ENCODE measurements at places on chromosomes 11 and 22.
A peak's percentile ranks its signal among the peaks of the same experiment; 100 is the strongest.

DNA sequence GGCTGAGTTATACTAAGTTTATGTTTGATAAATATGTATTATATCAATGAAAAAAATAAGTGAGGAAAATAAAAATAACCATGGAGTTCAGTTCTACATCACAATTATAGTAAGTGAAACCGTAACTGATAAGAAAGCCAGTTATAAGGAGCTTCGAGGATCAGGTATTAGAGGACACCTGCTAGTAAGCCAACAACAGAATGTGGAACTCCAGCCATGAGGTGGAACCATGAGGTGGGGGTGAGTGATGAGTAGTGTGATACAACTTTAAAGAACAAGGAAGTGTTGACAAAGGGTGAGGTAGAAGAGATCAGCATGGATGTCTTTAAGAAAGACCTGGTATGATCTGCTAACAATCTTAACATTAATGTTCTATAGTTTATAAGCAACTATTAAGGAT is 452.9 kb downstream of the GUCY1A2 start:
- DNase-seq: no peak

GRCh38 chr11:29063630-29064361 is 953.0 kb downstream of the KCNA4 start:
- DNase-seq: no peak

DNA sequence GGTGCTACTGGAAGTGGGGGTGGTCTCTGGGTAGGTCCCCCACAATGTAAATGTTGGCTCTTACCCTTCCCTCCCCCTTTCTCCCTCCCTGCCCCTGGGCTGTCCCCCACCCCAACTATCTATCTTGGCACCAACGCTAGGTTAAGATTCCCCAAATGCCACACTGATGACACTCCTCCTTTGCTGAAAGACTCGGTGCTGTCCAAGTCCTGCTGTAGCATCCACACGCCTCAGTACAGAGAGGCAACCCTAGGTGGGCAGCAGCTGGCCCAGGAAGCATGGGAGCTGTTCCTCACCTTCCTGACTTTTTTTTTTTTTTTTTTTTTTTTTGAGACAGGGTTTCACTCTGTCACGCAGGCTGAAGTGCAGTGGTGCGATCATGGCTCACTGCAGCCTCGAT is 3.4 kb upstream of the KCTD17 start:
- no peak for DNase-seq

- DNase-seq: no peak
These were observed 13.9 kb downstream of the STX3 start for GRCh38 chr11:59769111-59769510.

DNA sequence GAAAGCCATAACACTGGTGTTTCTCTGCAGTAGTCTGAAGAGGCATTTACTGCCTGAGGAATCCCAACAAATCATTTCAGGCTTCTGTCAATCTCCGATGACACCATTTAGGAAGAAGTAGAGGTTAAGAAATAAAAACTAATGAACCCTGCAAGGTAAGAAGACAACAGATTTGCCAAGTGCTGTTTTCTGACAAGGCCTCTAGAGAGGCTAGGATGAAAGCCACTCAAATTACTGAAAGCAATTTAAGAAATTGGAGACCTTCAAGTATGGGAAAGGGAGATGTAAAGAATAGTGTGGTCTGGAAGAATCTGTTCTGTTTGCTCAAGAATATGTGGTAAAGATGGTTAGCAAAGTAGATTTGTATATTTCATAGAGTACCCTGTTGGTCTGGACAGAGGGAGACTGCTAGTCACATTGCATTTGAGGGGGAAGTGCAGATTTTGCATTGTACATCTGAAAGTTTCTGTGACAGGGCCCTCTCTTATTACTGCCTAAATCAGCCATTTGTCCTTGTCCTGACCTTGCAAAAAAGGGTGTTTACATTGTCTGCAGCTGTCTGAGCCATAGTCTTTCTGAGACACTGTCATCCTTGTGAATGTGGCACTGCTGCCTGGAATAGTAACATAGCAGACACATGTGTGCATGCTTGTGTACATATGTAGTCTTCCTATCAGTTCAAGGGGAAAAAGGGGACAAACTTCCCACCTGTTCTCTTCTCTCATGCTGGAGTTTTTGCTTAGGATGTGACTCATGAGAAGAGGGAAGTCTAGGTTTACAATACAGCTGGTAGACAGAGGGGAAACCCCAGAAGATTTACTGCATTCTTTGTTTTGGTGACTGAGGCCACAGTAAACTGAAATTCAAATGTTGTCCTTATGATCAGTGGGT is 640.2 kb upstream of the KIRREL3 start:
- DNase-seq: no peak

- DNase-seq: no peak
These were observed 41.8 kb downstream of the GDPD4 start for GRCh38 chr11:77259641-77260040.

- DNase-seq: peak; percentile 14
These were observed 79.1 kb upstream of the LMO2 start for GRCh38 chr11:33970984-33971466.

GRCh38 chr11:28674433-28675103 is 566.4 kb downstream of the METTL15 start:
- peak; percentile 5 for DNase-seq

DNA sequence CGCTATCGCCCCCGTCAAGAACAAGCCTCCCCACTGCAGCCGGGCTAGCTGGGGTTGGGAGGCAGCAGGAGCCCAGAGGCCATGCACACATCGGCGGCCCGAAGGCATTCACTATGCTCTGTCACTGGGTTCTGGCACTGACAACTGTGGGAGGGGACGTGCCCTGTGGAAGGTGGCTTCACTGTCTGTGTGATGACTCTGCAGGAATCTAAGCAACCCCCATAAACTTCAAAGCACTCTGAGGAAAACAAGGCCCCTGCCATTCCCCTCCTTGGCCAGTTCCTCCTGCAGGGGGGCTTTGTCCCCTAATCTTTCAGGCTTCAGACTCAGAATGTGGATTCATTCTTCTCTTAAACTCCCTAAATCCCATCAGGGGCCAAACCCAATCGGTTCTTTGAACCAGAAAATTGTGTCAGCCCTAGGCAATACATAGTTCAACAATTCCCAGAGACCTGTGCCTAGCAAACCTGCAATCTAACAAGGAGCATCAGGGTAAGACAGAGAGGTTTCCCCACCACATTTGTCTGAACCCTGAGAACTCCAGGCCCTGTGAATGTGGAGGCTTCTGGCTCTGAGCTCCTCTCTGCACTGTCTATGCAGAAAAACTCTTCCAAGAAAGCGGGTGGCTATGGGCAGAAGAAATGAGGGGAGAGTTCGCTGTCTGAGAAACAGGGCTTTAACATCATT is 1477.2 kb downstream of the TBC1D22A start:
- no peak for DNase-seq

- DNase-seq: peak; percentile 18
These were observed 921 bp downstream of the TESMIN start for GRCh38 chr11:68750195-68751003.

- no peak for DNase-seq
These were observed 7.1 kb downstream of the SLC1A2 start for GRCh38 chr11:35412285-35412684.

Measured in neural crest cell (in vitro differentiated cells).